ENCODE measurements at places on chromosomes 16 and 17.

DNA sequence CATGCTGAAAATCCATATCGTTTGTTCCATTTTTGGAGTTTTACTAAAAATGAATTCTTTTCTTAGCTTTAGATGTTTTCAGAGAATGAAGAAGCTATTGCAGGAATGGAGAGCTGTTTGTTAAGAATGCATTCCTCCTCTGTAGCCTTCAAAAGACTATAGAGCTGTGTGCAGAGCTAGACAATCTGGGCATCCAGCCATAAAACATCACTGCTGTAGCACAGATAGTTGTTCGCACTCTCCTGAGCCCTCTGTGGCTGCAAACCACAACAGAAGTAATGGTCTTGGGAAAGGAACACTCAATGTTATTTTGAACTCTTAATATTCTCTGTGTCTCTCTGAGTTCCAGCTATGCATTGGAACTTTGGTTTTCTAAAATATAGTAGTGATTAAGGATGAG, 4.9 kb downstream of the TNRC6C start:
- DNase-seq = no peak

DNA sequence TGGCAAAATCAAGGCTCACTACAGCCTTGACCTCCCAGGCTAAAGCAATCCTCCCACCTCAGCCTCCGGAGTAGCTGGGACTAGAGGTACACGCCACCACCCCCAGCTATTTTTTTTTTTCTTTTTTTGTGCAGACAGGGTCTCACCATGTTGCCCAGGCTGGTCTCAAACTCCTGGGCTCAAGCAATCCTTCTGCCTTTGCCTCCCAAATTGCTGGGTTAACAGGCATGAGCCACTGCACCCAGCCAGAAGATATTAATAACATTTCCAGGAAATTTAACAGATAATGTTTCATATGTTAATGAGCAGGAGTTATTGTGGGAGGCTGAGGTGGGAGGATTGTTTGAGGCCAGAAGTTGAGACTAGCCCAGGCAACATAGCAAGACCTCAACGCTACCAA, 8.4 kb upstream of the SPG7 start:
- DNase-seq = no peak

GRCh38 chr17:29243792-29244191, 2.9 kb upstream of the CRYBA1 start:
- DNase-seq = no peak

GRCh38 chr16:69193855-69194254, 6.9 kb downstream of the SNTB2 start:
- DNase-seq = no peak
